AML-193 (cell line): ENCODE measurements at places on chromosomes 12 and 14.

- DNase-seq = no peak
Measured at GRCh38 chr14:24285351-24285750, 14.0 kb upstream of the RABGGTA start.

DNA sequence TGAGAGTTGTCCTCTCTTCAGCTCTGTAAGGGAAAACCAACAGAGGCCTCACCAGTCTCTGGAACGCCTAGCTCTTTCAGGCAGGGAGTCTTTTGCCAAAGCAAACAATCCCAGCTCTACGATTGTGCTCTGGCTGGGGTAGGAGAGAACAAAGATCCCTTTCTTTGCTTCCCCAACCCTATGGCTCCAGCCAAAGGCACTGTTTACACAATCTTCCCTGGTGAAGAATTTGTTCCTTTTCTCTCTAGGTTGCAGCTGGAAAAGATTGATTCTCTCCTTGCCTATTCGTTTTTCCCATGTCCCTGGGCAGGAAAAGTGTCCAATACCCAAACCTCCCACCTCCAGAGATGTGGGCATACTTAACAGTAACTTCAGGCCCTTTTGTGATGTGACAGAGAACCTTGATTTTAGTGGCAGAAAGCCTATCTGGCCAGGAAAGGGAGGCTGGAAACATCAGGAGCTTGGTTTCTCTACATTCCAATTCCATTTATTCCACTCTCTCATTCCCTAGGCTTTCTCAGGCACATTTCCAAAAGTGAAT, 16.8 kb downstream of the ATP5MC2 start:
- no peak for DNase-seq

DNA sequence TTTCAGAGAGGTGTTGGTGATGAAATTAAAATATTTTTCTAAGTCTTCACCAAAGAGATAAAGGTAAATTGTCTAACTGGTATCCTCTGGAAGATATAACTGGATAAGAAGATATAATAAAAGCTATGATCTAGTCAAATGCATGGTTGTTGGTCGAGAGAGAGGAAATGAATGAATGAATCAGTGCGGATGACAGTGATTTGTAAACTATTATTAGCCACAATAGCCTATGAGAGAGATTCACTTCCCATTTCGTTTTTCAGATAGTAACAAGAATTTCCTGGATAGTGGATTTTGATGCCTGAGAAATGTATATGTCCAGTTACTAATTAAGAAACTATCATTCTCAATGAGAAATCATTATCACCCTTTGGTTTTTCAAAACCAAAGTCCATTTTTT, 63.1 kb downstream of the HEATR5A start:
- DNase-seq = no peak

- no peak for DNase-seq
Measured at GRCh38 chr12:4956054-4956453, 46.3 kb downstream of the KCNA1 start.

DNA sequence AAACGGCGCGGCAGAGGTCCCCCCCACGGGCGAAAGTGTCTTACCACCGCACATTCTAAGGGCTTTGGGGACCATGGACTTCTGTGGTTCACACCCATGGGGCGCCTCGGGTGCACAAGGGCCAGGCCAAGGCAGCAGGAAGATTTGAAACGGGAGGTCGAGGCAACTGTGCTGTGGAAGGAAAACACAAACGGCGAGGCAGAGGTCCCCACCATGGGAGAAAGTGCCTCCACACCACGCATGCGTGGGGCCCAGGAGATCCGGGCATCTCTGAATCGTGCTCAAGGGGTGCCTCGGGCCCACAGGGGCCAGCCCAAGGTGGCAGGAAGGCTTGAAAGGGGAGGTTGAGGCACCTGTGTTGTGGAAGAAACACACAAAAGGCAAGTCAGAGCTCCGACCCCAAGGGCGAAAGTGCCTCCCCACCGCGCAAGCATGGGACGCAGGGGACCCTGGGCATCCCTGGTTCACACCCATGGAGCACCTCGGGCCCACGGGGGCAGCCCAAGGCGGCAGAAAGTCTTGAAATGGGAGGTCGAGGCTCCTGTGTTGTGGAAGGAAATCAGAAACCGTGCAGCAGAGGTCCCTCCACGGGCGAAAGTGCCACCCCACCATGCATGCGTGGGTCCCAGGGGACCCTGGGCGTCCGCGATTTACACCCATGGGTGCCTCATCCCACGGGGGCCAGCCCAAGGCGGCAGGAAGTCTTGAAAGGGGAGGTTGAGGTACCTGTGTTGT, 371.0 kb downstream of the ALG10 start:
- no peak for DNase-seq
